ENCODE measurements at places on chromosomes 7 and 10.
A peak's percentile ranks its signal among the peaks of the same experiment; 100 is the strongest.

DNA sequence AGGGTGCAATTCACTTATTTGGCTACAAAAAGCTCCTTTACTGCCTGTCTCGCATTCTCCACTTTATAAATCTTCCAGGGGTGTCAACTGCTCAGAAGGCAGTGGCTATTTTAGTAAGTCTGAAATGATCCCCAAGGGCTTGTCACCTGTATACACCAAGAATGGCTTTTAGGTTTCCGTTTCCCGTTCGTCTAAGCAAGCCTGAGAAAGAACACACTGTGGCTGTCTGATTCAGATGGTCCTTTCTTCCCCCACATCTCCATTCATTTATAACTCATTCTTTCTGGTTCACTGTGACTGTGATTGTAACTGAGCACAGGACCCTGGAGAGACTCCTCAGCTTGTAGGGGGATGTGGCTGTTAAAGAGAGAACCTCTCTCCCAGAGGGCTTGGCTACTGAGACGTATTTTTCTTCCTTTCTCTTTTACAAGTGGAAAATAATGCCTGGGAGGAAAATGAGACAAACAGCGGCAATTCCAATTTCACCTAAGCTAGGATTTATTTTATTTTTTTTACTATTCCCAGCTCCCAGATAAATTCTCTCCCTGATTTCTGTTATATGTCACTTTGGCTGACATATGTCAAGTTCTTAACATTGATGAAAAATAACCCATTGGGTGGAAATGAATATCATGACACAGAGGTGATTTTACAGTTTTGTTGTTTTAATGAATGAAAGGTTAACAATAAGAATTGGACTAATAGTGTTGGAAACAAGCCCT, 129.3 kb downstream of the FAM107B start:
- peaks cover 8% of the 10 kb centered on the region for H3K36me3 ChIP-seq
- DNase-seq = no peak
- H3K27ac ChIP-seq = peak overlapping the region; percentile 73
- peaks cover 42% of the 10 kb centered on the region for H3K4me1 ChIP-seq
- no peak overlapping the region for H3K4me3 ChIP-seq

GRCh38 chr10:13795653-13796555, 209.1 kb downstream of the PRPF18 start:
- peak overlapping the region; percentile 2 for H3K27ac ChIP-seq
- DNase-seq = peak; percentile 46
- no peak overlapping the region for H3K4me3 ChIP-seq
- peaks cover 29% of the 10 kb centered on the region for H3K4me1 ChIP-seq
- H3K27me3 ChIP-seq = peaks cover 4% of the 10 kb centered on the region

DNA sequence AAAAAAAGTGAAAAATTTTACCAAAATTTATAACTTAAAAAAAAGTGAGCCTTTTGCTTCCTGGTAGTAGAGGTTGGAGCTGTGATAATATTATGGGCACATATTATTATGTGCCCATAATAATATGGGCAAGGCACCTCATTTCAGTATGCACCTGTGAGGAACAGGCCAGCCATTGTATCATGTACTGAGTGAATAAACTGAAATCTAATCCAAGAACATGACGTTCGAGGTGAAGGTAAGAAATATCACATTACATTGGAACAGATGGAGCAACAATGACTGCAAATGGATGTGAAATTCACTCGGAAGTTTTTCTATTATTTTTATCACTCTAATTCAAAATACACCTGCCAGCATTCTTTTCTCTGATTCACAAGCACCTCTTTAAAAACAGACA, 216.0 kb downstream of the KLF6 start:
- no peaks in the 10 kb centered on the region for H3K36me3 ChIP-seq
- no peak for DNase-seq
- H3K4me1 ChIP-seq = peaks cover 12% of the 10 kb centered on the region

DNA sequence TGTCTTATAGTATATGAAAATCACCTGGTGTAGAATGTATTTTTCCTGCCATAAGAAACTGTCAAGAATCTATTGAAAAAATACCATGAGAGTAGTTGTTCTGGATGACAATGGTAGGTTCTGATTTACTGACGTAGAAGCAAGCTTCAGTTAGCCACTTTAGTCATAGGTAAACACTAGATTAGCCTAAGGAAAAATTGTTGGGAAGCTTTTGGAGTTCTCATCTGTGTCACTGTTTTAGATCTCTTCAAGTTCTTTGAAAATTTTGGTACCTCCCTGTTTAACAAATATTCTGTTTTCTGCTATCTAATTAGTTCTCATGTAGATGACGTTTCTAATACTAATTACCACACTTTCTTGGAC, 131.8 kb downstream of the ADK start:
- DNase-seq = no peak
- peaks cover 2% of the 10 kb centered on the region for H3K4me1 ChIP-seq

DNA sequence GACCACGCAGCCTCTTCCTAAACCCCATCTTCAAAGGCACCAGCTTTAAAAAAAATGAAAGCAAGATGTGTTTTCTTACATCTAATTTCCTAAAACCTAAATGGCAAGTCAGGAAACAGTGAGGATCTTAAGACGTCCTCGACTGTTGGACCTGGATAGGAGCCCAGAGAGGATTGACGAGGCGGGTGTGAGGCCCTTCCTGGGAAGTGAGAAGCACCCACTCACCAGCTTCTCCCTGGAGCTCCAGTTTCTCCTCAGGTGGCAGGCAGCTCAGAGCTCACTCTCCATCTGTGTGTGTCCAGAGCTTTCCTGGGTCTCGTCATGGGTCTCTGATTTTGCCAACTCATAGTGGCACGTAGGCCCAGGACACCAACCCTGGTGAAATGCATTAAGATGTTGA, 614.0 kb upstream of the AUTS2 start:
- no peak overlapping the region for H3K27ac ChIP-seq
- no peaks in the 10 kb centered on the region for H3K27me3 ChIP-seq
- no peaks in the 10 kb centered on the region for H3K36me3 ChIP-seq
- no peak for DNase-seq

DNA sequence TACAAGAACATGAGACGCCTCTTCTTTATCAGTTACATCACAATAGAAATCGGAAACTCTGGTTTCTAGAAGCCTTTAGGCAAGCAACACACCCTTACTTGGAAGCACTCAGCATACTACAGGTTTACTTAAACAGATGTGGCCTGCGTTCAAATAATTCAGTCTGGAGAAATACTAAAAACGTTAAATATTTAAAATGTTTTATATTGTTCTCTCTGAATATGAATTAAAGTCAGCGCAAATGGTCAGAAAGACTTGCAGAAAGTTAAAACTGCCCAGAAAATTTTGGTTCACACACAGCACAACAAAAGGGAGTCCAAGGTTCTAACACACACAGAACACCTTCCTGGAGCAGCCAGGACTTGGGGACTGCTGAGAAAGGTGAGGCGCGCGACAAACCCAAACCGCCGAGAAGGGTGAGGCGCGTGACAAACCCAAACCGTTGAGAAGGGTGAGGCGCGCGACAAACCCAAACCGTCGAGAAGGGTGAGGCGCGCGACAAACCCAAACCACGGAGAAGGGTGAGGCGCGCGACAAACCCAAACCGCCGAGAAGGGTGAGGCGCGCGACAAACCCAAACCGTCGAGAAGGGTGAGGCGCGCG, 25.8 kb downstream of the ESYT2 start:
- peaks cover 23% of the 10 kb centered on the region for H3K4me1 ChIP-seq
- H3K27me3 ChIP-seq = no peaks in the 10 kb centered on the region
- peaks cover 53% of the 10 kb centered on the region for H3K36me3 ChIP-seq
- no peak overlapping the region for H3K4me3 ChIP-seq
- no peak for DNase-seq
- H3K27ac ChIP-seq = peak overlapping the region; percentile 73

GRCh38 chr7:128106821-128107220, 75.6 kb upstream of the LRRC4 start:
- no peak overlapping the region for H3K27ac ChIP-seq
- peaks cover 53% of the 10 kb centered on the region for H3K4me1 ChIP-seq
- no peak for DNase-seq
- H3K36me3 ChIP-seq = no peaks in the 10 kb centered on the region
- H3K4me3 ChIP-seq = no peak overlapping the region

DNA sequence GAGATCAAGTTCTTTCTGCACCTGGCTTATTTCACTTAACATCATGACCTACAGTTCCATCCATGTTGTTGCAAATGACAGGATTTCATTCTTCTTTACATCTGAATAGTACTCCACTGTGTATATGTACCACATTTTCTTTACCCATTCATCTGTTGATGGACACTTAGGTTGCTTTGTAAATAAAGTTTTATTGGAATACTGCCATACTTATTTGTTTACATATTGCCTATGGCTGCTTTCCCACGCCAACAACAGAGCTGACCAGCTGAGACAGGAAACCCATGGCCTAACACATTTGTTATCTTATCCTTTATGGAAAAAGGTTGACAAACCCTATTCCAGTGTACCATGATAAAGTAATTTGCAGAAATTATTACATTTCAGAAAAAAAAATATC, 153.7 kb downstream of the GLI3 start:
- H3K4me1 ChIP-seq = no peaks in the 10 kb centered on the region
- H3K27ac ChIP-seq = no peak overlapping the region
- H3K36me3 ChIP-seq = no peaks in the 10 kb centered on the region

GRCh38 chr7:144842377-144842851, 6.6 kb upstream of the TPK1 start:
- H3K27me3 ChIP-seq = no peaks in the 10 kb centered on the region
- H3K4me1 ChIP-seq = peaks cover 14% of the 10 kb centered on the region
- DNase-seq = peak; percentile 54
- H3K27ac ChIP-seq = peak overlapping the region; percentile 84

- peaks cover 15% of the 10 kb centered on the region for H3K4me1 ChIP-seq
- H3K27me3 ChIP-seq = no peaks in the 10 kb centered on the region
Observed at GRCh38 chr10:42640610-42641229, 2.4 kb upstream of the ZNF33B start.

- H3K27ac ChIP-seq = peak overlapping the region; percentile 99
- no peaks in the 10 kb centered on the region for H3K36me3 ChIP-seq
- H3K4me3 ChIP-seq = peak overlapping the region; percentile 95
- H3K4me1 ChIP-seq = peaks cover 34% of the 10 kb centered on the region
- peak; percentile 62 for DNase-seq
- H3K27me3 ChIP-seq = no peaks in the 10 kb centered on the region
Observed at GRCh38 chr7:112449353-112449752, 907 bp upstream of the IFRD1 start.

DNA sequence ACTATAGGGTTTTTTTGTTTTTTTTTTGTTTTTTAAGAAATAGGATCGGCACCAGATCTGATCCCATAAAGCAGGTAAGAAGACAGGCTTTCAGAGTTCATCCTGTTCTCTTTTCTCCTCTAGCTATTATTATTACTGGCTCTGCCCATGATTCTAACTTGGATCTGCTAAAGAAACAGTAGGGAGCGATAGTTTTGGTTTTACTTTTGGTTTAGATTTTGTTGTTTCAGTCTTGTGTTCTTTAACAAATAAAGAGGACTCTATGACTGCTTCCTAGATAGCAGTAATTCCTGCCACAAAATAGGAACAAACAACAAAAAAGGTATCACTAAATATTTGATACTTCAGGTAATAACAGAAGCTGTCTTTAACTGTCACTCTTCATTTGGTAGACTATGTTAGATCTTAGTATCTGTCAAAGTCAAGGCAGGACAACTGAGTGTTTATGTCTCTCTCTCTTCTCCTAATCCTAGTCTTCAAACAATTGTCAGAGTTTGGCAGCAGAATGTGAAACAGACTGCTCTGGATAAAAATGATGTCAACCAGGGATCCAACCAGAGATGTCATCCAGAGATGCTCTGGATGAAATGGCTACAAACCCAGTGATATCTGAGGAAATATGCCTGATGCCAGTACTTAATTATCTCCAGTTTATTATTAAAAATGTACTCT, 99.8 kb downstream of the KMT2C start:
- peak overlapping the region; percentile 66 for H3K4me3 ChIP-seq
- H3K36me3 ChIP-seq = peaks cover 3% of the 10 kb centered on the region
- peak overlapping the region; percentile 72 for H3K27ac ChIP-seq
- H3K27me3 ChIP-seq = no peaks in the 10 kb centered on the region
- DNase-seq = no peak

- H3K4me1 ChIP-seq = no peaks in the 10 kb centered on the region
- no peak overlapping the region for H3K4me3 ChIP-seq
- no peaks in the 10 kb centered on the region for H3K27me3 ChIP-seq
- no peaks in the 10 kb centered on the region for H3K36me3 ChIP-seq
- H3K27ac ChIP-seq = no peak overlapping the region
- DNase-seq = no peak
Observed at GRCh38 chr7:31794851-31795344, 107.9 kb downstream of the PPP1R17 start.

- H3K4me3 ChIP-seq = no peak overlapping the region
- H3K36me3 ChIP-seq = no peaks in the 10 kb centered on the region
- DNase-seq = no peak
- no peaks in the 10 kb centered on the region for H3K27me3 ChIP-seq
- peaks cover 8% of the 10 kb centered on the region for H3K4me1 ChIP-seq
Observed at GRCh38 chr10:124547647-124548168, 86.1 kb downstream of the LHPP start.

DNA sequence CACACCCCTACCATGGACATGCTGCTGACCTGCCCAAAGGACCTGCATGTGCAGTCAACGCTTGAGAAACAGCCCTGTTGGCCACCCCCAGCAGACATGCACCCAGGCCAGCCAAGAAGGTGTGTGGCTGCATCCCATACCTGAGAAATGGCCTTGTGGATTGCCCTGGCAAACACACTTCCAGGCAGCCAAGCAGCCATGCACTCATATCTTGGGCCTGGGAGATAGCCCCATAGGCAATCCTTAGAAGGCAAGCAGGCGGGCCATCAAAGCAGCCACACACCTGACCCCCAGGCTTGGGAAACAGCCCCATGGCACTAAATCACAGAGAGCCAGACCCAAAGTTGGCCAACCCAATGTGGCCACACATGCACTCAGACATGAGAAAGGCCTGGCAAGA, 4.9 kb upstream of the AKR1B1 start:
- H3K4me1 ChIP-seq = peaks cover 11% of the 10 kb centered on the region
- peaks cover 7% of the 10 kb centered on the region for H3K36me3 ChIP-seq
- DNase-seq = no peak
- no peaks in the 10 kb centered on the region for H3K27me3 ChIP-seq
- no peak overlapping the region for H3K4me3 ChIP-seq

GRCh38 chr7:102061981-102062390, 224.7 kb upstream of the SH2B2 start:
- H3K36me3 ChIP-seq = no peaks in the 10 kb centered on the region
- no peak overlapping the region for H3K4me3 ChIP-seq
- H3K27ac ChIP-seq = no peak overlapping the region
- no peaks in the 10 kb centered on the region for H3K27me3 ChIP-seq

GRCh38 chr7:36181668-36182067, 28.6 kb downstream of the EEPD1 start:
- no peaks in the 10 kb centered on the region for H3K36me3 ChIP-seq
- DNase-seq = no peak
- no peak overlapping the region for H3K27ac ChIP-seq
- H3K4me3 ChIP-seq = no peak overlapping the region
- H3K27me3 ChIP-seq = peaks cover 4% of the 10 kb centered on the region

- H3K27me3 ChIP-seq = no peaks in the 10 kb centered on the region
- peaks cover 38% of the 10 kb centered on the region for H3K4me1 ChIP-seq
- DNase-seq = no peak
Observed at GRCh38 chr10:15120523-15120922, 23.4 kb downstream of the RPP38 start.
